Fibroblast of the aortic adventitia (primary cell): ENCODE measurements at places on chromosomes 1 and 21.

DNA sequence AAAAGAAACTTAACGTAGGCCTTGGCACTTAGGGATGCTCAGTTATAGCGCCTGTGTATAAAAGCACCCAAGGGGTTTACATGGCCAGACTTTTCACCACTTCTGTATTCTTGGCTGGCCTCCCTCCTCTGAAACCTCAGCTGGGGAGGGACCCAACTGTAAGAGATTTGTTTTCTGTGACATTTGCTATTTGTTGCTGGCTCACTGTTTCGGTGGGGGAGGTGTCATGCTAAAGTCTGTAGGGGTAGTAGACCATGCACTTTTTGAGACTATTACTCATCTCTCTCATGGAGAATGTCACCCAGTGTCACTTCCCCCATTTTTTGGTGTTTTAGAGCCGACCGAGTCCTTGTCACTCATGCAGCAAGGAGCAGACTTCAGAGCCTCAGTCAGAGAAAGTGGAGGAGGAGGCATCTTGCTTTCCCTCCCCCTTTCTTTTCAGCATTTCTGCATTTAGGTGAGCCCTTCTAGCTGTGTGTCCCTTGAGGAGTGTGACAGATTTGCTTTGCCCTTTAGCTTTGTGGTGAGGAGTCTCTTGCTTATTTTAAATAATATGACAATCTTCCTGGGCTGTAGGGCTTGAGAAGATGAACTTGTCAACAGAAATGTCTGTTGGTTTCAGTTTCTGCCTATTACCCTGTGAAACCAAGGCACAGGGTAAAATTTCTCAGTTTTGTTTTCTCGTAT, 160.1 kb downstream of the FASLG start:
- DNase-seq: peak; percentile 22

- DNase-seq: no peak
Observed at GRCh38 chr1:75234562-75234961, 100.4 kb downstream of the LHX8 start.

- DNase-seq: no peak
Observed at GRCh38 chr1:25018943-25019336, 88.9 kb upstream of the RUNX3 start.

- DNase-seq: no peak
Observed at GRCh38 chr1:200281201-200281835, 128.5 kb downstream of the ZNF281 start.

- DNase-seq: peak; percentile 60
Observed at GRCh38 chr1:165895451-165895871, 68.0 kb downstream of the UCK2 start.

DNA sequence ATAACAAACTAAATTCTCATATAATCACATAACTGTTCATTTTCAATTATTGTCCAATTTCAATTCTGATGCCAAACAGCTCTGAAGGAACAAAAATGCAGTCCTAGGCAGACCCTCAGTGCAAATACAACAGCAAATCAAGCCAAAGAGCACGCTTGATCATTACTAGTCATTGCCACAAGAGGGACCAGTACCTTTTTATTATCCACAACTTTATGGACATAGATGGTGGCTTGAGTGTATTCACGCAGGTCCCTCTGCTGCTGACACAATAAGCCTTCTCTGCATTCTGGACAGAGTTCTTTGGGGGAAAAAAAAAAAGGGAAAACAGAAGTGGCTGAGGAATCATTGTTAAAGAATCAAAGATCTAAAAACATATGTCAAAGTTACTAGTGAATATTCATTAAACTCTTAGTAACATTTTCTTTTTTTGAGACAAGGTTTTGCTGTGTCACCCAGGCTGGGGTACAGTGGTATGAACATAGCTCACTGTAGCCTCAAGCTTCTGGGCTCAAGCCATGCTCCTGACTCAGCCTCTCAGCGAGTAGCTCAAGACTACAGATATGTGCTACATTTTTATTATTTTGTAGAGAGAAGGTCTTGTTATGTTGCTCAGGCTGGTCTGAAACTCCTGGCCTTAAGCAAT, 34.3 kb upstream of the RAP1GAP start:
- DNase-seq: peak; percentile 89

GRCh38 chr1:92310185-92310597, 11.3 kb downstream of the RPAP2 start:
- DNase-seq: peak; percentile 57
